Activated CD8-positive, alpha-beta T cell treated with anti-CD3 and anti-CD28 coated beads, Interleukin-2, amount 10 ng/mL, durations not matched to agents 7 days and 5 days (primary cell): ENCODE measurements at places on chromosomes 4 and X. TPM values are rescaled to one million over a fixed set of nuclear protein-coding genes. Genes with fewer than 3 reads are reported as not detected.
A peak's percentile ranks its signal among the peaks of the same experiment; 100 is the strongest.

Gene TEX13C
- not detected for total RNA-seq

Gene CDX4
- not detected for total RNA-seq

Gene ENAM
- not detected for total RNA-seq

Gene MTNR1A
- total RNA-seq = not detected

DNA sequence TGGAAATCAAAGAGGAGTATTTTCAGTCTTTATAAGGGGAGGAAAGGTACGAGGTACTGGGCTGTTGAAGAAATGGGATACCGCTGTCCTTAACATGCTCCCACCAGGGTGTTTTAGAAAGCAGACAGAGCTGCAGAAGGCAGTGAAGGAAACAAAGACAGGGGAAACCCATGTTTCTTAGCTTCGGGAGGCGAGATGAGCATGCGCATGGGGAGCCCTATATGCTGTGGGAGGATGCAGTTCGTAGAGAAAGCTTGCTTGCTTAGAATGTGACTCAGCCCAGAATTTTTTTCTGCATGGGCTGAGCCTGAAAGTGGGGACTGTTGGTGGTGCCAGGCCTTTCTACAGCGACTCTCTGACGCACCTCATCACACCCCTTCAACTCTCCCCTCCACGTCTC, 28.8 kb upstream of the SCOC start:
- DNase-seq = no peak

DNA sequence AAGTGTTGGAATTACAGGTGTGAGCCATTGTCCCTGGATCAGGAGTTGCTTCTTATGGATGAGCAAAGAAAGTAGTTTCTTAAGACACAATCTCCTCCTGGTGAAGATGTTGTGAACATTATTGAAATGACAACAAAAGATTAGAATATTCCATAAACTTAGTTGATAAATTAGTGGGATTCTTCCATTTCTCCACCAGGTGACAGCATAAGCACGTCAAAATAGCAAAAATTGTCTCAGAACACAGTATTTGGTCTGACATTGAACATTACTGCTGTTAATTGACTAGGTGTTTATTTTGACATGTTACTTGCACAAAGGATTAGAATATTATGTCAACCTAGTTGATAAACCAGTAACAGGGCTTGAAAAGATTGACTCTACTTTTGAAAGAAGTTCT, 21.6 kb downstream of the CLDN34 start:
- no peak for DNase-seq

GRCh38 chrX:29506729-29507128, 708.6 kb upstream of the MAGEB2 start:
- no peak for DNase-seq

DNA sequence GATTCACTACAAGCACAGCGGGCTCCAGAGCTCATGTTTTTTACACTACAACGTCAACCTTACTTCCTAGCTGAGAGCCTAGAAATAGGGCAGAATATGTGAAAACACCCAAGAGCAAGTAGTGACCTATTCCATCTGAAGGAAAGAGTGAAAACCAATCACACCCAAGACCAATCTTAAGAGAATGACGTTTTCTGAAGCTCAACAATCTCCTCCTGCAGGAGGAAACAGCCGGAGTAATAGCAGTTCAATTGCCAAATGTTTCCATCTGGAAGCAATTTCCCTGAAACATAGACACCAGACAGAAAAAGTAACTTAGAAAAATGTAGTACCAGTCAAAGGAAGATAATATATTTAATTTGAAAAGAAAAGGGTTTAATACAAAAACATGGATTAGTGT, 142.4 kb downstream of the ANXA5 start:
- DNase-seq = no peak

GRCh38 chr4:111630705-111631104, 514.5 kb upstream of the FAM241A start:
- no peak for DNase-seq

DNA sequence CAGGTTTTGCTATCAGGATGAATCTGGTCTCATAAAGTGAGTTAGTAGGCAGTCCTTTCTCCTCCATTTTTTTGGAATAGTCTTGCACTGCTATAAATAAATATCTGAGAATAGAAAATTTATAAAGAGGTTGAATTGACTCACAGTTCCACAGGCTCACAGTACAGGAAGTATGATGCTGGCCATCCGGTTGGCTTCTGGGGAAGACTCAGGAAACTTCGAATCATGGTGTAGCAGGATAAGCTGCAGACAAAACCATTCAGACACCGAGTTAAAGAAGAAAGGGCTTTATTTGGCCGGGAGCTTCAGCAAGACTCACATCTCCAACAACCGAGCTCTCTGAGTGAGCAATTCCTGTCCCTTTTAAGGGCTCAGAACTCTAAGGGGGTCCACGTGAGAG, 348.2 kb downstream of the KCTD8 start:
- no peak for DNase-seq

DNA sequence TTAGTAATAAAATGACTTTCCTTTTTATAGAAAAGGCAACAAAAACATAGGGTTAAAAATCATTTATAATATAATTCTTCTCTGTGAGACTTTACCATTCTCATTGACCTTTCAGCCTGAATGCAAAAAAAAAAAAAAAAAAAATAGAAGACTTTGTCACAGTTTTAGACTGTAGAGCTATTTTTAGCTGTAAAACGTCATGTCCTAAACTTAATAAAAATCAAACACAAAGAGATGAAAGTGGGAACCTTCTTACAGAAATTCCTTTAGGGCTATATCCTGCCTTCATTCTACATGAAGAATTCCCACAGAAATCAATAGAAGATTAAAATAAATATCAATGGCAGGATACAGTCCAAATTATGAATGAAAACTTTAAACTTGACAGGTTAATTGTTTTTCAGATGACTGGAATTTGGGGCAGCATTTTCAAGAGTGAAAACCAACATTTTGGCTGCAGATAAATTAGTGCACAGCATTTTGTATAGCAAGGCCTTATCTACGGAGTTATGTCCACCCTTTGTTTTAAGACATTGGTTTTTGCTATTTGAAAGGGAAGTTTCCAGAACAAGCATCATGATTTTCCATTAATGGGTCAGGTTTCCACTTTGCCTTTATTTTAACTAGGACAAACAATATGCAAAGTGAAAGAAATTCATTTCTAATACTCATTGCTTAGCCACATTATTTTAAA, 219.5 kb downstream of the SPCS3 start:
- DNase-seq = no peak

DNA sequence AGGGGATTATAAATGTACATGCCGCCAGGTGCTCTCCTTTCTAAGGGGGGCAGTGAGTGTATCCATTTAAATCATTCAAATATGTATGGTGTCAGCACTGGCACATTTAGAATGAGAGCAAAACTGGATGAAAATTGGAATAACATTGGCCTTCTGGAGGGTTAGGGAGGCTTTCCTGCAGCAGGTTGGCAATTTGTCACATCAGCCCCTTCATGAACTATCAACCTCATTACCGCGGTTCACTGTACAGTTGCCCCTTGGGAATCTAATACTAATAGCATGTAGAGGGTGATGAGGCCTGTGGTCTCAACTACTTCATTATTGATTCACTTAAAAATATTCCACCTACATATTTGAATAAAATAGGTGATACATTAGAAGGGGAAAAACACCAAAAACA, 117.9 kb downstream of the PDHA2 start:
- DNase-seq = no peak

- no peak for DNase-seq
Observed at GRCh38 chrX:10048707-10049106, 81.5 kb downstream of the CLDN34 start.

DNA sequence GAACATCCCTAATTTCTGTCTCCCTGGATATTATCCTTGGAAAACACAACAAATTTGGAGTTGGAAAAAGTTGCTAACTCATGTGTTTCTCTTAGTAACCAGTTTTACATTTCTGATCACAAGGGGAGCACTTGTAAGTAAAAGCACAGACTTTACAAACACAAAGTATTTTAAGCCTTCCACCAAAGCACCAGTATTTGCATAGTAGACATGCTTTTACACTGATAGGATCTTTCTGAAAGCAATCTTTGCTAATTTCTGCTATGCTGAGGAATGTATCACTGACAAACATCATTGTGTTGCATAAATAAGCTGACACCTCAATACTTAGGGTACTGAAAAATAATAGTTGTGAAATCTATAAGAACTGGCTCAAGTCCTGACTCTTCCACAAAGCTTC, 100.6 kb downstream of the MID1 start:
- DNase-seq = no peak

GRCh38 chrX:38879631-38880220, 78.5 kb downstream of the MID1IP1 start:
- peak; percentile 24 for DNase-seq

DNA sequence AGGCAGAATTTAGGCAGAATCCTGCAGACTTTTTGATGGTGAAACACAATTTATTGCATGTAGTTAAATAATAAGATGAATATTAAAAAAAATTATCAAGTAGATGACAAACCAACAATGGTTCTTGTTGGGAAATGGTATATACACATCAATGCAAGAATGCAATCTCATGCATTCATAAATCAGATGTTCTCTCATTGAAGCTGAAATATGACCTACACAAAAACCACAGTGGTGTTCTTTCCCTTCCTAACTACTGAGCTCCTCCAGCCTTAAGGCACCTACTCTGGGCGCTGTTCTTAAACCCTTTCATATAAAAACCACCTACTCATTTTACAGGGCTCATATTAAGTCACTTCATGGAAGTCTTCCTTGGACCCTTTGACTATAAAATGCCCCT, 64.1 kb downstream of the ANTXR2 start:
- no peak for DNase-seq

- no peak for DNase-seq
Observed at GRCh38 chrX:10030570-10030969, 63.4 kb downstream of the CLDN34 start.
